Thymus (tissue), 14 donors: ENCODE measurements at places on chromosomes 16 and 17. TPM values are rescaled to one million over a fixed set of nuclear protein-coding genes. Genes with fewer than 3 reads are reported as not detected.

Gene ODAD4
- total RNA-seq, result 0.61 TPM

Gene CACNG5
- total RNA-seq, result 0.05 TPM

Gene PIK3R6
- 1.9 TPM for total RNA-seq

Gene SPNS2
- total RNA-seq, result 3.4 TPM

Gene UTP4
- 18.5 TPM for total RNA-seq

Gene KRTAP1-5
- not detected for total RNA-seq

Gene LPO
- total RNA-seq, result 0.09 TPM

Gene SLC5A10
- 0.05 TPM for total RNA-seq

Gene SLC4A1
- 6.9 TPM for total RNA-seq

Gene JPH3
- 0.05 TPM for total RNA-seq

Gene KRT16
- total RNA-seq, result 7.5 TPM

Gene PHOSPHO1
- 1.8 TPM for total RNA-seq

Gene ZNF205
- total RNA-seq, result 4.6 TPM

Gene ACSM2B
- total RNA-seq, result not detected

Gene CTRB1
- total RNA-seq, result 0.14 TPM

Gene CEP112
- 4.6 TPM for total RNA-seq

Gene SSTR5
- total RNA-seq, result not detected

Gene ARRB2
- 60.2 TPM for total RNA-seq

Gene FN3K
- 0.24 TPM for total RNA-seq

Gene CLEC18B
- total RNA-seq, result 0.28 TPM

Gene SLC35G6
- not detected for total RNA-seq

Gene OVCA2
- 39.8 TPM for total RNA-seq

Gene BIRC5
- 53.2 TPM for total RNA-seq

Gene KCNH6
- total RNA-seq, result 0.05 TPM

Gene C17orf100
- total RNA-seq, result 0.90 TPM

Gene SLC52A1
- total RNA-seq, result 0.80 TPM

Gene OR1F1
- not detected for total RNA-seq

Gene KAT7
- 28.9 TPM for total RNA-seq

Gene MYO1D
- 5.7 TPM for total RNA-seq

Gene RDM1
- 5.7 TPM for total RNA-seq

Gene MT1F
- 1.5 TPM for total RNA-seq

Gene HS3ST4
- total RNA-seq, result 0.05 TPM

Gene MEOX1
- total RNA-seq, result 9.0 TPM

Gene PDE6G
- total RNA-seq, result 12.2 TPM

Gene NEUROD2
- total RNA-seq, result not detected

Gene SCIMP
- 0.80 TPM for total RNA-seq

Gene SCNN1G
- 0.61 TPM for total RNA-seq

Gene ANKRD11
- total RNA-seq, result 24.8 TPM

Gene NRN1L
- total RNA-seq, result 0.28 TPM

Gene KCNJ12
- total RNA-seq, result 0.85 TPM

Gene PTX4
- total RNA-seq, result 0.05 TPM

Gene FZD2
- 0.80 TPM for total RNA-seq

Gene TVP23A
- total RNA-seq, result 7.4 TPM

Gene GRAP
- total RNA-seq, result 41.9 TPM

Gene SLFN14
- total RNA-seq, result 0.19 TPM

Gene ITGAD
- 0.28 TPM for total RNA-seq
